ENCODE measurements at places on chromosomes 11 and 22. TPM values are rescaled to one million over a fixed set of nuclear protein-coding genes. Genes with fewer than 3 reads are reported as not detected.

RASSF10 gene
- total RNA-seq: 24.4 TPM

NAGA gene
- total RNA-seq: 17.2 TPM

DNA sequence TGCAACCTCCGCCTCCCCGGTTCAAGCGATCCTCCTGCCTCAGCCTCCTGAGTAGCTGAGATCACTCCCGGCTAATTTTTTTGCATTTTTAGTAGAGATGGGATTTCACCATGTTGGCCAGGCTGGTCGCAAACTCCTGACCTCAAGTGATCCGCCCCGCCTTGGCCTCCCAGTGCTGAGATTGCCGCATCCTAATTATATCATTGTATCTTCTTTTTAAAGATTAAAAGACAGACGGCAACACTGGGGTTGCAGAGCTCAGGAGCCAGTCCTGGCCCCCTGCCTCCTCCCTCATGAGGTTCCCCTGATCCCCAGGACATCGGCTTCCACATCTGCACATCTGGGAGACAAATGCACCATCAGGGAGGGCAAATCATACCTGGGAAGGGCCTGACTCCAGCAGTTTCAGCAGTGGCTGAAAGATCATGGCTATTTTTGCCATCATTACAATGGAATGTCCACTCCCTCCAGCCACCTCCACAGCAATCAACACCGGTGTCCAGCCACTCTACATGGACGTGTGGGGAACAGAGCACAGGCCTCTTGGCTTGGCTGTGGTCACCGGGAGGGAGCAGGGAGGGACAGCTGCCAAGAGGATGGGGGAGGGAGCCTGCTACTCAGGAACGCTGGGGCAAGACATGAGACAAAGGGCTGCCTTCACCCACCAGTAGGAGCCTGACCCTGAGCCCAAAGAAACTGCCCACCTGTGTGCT is 9.2 kb upstream of the CELSR1 start:
- peaks cover 11% of the 10 kb centered on the region for H3K4me1 ChIP-seq
- H3K27me3 ChIP-seq: peaks cover 46% of the 10 kb centered on the region
- no peaks in the 10 kb centered on the region for H3K36me3 ChIP-seq

GRCh38 chr11:72239313-72239848 is 4.6 kb downstream of the PHOX2A start:
- H3K4me3 ChIP-seq: peak overlapping the region; percentile 64
- H3K27me3 ChIP-seq: peaks cover 47% of the 10 kb centered on the region
- no peak for DNase-seq
- no peak overlapping the region for H3K27ac ChIP-seq

DNA sequence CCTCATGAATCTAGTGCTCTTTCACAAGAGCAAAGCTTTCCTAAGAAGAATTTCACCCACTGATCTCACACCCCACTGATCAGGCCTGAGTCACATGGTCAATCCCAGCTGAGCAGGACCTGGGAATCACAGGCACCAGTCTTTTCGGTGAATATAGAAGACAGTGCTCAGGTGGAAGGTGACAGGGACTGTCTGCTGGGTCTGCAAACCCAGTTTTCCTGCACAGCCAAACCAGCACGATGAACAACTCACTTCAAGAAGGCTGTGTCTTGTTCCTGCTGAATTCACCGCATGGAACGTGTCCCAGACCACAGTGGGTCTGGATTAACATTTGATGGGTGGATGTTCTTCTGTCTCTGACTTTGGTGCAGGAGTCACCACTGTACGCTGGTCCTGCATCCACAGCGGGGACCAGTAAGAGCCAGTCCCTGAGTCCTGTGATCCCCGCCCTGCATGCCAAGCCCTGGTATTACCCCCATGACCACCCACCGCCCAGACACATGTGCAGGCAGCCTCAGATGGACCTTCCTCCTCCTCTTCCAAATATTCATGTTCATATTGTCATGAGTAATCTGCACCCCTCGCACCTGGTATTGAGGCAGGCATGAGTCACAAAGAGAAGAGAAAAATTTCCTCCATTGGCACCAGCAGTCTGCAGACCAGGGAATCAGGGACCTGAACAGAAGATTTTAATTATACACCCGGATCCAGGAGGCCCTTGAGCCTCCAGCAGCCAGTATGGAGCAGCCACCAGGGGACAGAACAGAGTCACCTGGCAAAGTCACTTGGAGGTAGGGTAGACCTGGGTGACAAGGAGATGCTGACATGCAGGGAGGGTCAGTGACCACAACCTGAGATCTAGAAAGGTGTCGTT is 8.6 kb upstream of the IGLL5 start:
- H3K27ac ChIP-seq: no peak overlapping the region
- H3K4me3 ChIP-seq: no peak overlapping the region
- no peak for DNase-seq
- no peaks in the 10 kb centered on the region for H3K36me3 ChIP-seq
- H3K4me1 ChIP-seq: peaks cover 1% of the 10 kb centered on the region

DNA sequence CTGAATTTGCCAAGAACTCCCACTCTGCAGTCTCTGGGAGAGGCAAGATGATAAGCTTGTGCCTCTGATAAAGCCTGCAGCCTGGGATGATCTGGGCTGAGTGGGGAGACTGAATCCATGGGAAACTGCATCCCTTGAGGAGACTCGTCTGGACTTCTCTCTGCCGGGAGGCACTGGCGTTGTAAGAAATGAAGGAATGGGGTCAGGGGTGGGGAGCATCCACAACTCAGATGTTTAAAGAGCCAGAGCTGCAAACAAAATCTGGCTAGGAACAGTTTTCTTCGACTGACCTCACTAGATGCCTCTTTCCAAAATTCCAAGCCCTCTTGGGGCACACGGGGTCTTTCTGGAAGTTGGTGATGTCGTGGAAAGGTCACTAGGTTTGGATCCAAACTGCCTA is 64.4 kb downstream of the SPON1 start:
- no peak overlapping the region for H3K27ac ChIP-seq
- H3K27me3 ChIP-seq: peaks cover 18% of the 10 kb centered on the region
- peaks cover 7% of the 10 kb centered on the region for H3K4me1 ChIP-seq
- no peaks in the 10 kb centered on the region for H3K36me3 ChIP-seq
- DNase-seq: no peak

GRCh38 chr11:72227316-72228228 is 3.0 kb downstream of the INPPL1 start:
- H3K27ac ChIP-seq: peak overlapping the region; percentile 49
- peak overlapping the region; percentile 26 for H3K4me3 ChIP-seq
- DNase-seq: no peak
- peaks cover 17% of the 10 kb centered on the region for H3K4me1 ChIP-seq
- peaks cover 15% of the 10 kb centered on the region for H3K36me3 ChIP-seq

DNA sequence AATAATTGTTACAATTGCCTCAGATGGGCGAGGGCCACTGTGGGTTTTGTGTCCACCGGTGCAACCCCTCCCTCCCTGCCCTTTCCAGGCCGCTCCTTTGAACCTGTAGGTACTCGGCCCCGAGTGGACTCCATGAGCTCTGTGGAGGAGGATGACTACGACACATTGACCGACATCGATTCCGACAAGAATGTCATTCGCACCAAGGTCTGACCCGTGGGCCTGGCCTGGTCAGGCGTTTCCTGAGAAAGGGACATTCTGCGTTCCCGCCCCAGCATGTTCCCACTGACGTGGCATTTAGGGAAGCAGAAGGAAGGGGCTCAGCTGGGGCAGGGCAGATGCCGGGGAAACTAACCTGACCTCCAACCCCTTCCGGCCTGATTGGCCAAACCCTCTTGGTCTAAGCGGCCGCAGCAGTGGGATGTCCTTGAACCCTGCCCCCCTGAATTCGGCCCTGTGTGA is 10.1 kb downstream of the SIDT2 start:
- no peak overlapping the region for H3K27ac ChIP-seq
- H3K4me3 ChIP-seq: no peak overlapping the region
- no peaks in the 10 kb centered on the region for H3K27me3 ChIP-seq
- DNase-seq: no peak
- peaks cover 10% of the 10 kb centered on the region for H3K36me3 ChIP-seq

GRCh38 chr11:125289419-125290098 is 125.0 kb downstream of the PKNOX2 start:
- H3K27ac ChIP-seq: peak overlapping the region; percentile 74
- peaks cover 4% of the 10 kb centered on the region for H3K36me3 ChIP-seq
- no peak for DNase-seq
- H3K4me1 ChIP-seq: peaks cover 16% of the 10 kb centered on the region
- H3K27me3 ChIP-seq: no peaks in the 10 kb centered on the region
- no peak overlapping the region for H3K4me3 ChIP-seq

DNA sequence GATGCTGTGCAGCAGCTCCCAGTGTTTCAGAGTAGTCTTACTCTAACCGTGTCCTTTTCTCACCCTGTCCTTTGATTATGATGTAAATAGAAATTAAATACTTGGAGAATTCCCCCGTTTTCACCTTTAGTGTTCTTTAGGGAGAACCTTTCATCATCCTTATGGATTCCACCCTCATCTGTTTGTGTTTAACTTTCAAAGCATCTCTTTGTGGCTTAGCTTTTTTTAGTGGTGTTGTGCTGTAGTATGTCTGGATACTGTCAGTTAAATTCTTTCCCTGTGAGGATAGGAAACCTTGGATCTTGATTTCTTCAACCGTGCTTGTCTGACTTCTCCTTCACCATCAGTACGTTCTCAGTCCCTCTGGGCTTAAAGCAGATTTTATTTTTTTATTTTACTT is 48.5 kb downstream of the PPP6R3 start:
- no peak for DNase-seq
- peak overlapping the region; percentile 54 for H3K27ac ChIP-seq
- H3K27me3 ChIP-seq: no peaks in the 10 kb centered on the region

DNA sequence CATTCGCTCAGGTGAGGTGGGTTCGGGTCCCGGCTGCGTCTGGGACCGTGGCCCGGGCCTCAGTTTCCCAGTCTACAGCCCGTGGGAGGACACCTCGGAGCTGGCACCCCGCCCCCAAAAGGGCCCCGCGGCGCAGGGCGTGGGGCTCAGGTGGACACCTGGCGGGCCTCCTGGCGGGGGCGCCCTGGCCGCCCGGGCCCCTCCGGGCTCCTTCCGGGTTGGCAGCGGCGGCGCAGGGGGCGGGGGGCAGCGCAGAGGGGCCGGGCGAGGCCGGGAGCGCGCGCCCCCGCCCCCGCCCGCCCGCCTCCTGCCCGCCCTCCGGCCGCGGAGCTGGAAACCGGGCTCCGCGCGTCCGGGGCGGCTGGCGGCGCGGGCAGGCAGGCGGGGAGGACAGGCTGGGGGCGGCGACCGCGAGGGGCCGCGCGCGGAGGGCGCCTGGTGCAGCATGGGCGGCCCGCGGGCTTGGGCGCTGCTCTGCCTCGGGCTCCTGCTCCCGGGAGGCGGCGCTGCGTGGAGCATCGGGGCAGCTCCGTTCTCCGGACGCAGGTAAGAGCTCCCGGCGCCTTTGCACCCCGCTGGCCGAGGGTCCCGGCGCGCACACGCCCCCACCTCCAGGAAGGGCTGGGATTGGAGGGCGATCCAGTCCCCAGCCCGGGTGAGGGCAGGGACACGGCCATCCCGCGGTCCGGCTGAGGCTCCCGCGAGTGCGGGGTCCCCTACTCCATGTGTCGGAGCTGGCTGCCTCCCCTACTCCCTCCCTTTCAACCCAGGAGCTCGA is at the start of gene EMID1:
Gene EMID1, plus strand, starts transcription at position 303 of the 778 bp plus-strand sequence. Its CDS starts 143 bp downstream, at position 446.
- peak within 1 kb of the TSS; percentile 83 for H3K27ac ChIP-seq
- H3K4me1 ChIP-seq: peaks cover 10% of the 10 kb centered on the region
- H3K27me3 ChIP-seq: peaks cover 8% of the 10 kb centered on the region
- peak within 1 kb of the TSS; percentile 86 for H3K4me3 ChIP-seq
- no peaks in the 10 kb centered on the region for H3K36me3 ChIP-seq
- DNase-seq: peak; percentile 53

DNA sequence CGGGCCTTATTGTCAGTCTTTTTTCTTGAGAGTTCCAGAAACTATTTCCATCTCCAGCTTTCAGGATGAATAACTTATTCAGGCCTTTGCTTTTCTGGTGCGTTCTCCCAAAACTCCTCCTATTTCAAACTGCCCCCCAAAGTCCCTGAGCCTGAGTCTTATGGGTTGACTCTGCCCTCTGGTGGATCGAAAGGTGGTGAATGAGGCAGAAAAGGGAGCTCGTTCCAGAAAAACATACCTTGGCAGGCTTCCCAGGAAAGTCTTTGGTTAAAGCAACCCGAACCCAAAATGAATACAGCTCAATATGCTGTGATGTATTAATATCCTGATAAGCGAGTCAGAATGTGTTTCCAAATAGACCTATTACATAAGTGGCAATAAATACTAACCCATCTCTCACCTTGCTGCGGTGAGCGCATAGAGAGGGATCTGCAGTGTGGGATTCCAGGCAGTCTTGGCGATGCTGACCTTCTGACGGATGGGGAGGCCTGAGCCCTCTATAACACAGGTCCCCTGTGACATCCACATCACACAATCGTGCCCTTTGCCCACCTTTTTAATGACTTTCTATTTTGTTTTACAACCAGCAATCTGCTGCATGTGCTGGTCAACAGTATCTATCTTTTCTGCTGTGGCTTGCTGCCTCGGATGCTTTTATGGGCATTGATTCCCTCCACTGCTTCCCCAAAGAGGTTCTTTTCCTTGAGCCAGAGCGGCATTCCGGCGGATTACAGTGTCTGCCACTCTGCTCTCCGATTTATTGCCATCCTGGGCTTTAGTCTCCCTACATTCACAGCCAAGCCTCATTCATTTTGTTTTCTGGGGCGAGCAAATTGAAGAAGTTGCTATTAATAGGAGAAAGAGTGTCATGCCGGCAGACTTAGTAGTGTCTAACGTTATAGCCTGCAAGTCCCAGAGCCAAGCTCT is 756.8 kb downstream of the NTM start:
- no peaks in the 10 kb centered on the region for H3K36me3 ChIP-seq
- H3K27ac ChIP-seq: no peak overlapping the region
- H3K4me3 ChIP-seq: no peak overlapping the region
- H3K27me3 ChIP-seq: peaks cover 48% of the 10 kb centered on the region
